Memory B cell (primary cell): ENCODE measurements at places on chromosomes 2 and 18.

- no peak for DNase-seq
These were observed 2.6 kb downstream of the NRP2 start for GRCh38 chr2:205684871-205685313.

- no peak for DNase-seq
These were observed 65.3 kb upstream of the RIT2 start for GRCh38 chr18:43180814-43181213.

- no peak for DNase-seq
These were observed 28.0 kb downstream of the ST6GAL2 start for GRCh38 chr2:106857882-106858478.

DNA sequence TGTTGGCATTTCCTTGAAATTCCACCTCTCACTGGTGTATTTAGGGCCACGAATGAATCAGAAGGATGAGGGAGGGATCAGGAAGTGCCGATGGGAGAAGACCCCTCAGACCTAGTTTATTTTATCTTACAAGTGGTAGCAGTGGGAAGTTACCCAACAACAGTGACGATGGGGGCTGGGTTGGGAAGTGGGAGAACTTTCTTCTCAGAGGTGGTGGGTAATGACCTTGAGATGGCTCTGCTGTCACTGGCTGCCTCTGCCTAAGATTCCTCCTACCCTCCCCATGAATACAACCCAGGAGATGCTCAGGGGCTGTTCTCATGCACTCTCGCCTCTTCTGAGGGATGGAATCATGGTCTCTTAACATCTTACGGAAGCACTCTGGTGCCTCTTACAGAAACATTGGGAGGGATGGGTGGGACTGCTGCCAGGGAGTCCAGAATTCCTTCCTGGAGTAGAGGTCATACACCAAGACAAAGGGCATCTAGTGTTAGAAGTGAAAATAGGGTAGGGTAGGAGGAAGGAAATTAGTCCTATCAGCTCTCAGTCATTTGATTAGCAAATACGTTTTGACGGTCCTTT lies 58.5 kb upstream of the TXNDC2 start:
- DNase-seq: no peak

DNA sequence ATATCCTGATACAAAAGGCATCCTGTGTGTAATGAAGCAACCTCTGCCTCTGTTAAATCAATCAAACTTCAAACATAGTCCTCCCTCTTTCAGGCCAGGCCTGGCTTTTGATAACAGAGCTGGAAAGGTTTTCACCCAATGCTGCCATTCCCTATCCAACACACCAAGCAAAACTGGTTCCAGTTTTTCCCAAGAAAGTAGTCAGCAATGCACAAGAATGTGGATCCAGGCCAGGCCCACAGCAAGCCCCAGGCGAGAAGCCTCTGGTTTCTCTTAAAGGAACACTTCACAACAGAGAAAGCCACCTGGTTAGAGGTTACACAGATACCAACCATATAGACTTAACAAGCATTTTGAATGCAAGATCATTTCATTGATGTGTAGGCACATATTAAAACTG lies 49.2 kb upstream of the CCDC150 start:
- no peak for DNase-seq

- no peak for DNase-seq
These were observed 17.8 kb upstream of the TMEM131 start for GRCh38 chr2:98013407-98014042.

DNA sequence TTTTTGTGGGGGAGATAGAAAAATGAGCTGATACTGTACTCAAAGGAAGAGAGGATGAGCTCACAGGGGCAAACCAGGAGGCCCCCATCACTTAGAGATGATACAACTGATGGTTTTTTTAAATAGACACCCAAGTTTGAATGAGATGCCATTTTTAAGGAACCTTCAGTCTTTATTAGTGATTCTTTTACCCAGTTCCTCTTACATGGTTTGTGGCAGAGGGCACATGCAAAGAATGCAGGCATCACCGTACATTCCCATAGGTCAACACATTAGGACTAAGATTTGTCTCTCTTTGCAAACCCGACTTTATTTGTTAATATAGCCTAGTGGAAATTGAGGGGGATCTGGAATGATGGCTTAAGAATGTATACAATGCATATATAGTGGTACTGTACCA lies 250.9 kb downstream of the ASXL3 start:
- no peak for DNase-seq

DNA sequence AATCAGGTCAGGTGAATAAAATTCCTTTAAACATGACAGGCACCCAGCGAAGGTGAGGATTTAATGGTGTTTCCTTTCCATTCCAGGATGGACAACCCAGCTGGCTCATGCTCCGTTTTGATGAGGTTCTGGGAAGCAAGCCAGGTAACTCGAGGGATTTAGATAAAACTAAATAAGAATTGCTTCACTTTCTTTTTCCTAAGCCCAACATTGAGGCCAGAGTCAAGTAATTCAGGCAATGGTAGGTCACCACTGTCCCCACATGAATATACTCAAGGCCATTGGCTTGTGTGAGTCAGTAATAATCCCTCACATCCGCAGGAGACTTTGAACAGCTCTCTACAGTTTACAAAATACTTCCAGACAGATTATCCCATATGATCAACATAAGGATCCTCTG lies 16.2 kb upstream of the LRATD1 start:
- DNase-seq: no peak

GRCh38 chr18:58180738-58181353 lies 136.8 kb downstream of the NEDD4L start:
- peak; percentile 68 for DNase-seq

GRCh38 chr2:197798187-197798586 lies 6.2 kb upstream of the PLCL1 start:
- no peak for DNase-seq

- no peak for DNase-seq
These were observed 172.5 kb downstream of the MAIP1 start for GRCh38 chr2:200127848-200128247.

DNA sequence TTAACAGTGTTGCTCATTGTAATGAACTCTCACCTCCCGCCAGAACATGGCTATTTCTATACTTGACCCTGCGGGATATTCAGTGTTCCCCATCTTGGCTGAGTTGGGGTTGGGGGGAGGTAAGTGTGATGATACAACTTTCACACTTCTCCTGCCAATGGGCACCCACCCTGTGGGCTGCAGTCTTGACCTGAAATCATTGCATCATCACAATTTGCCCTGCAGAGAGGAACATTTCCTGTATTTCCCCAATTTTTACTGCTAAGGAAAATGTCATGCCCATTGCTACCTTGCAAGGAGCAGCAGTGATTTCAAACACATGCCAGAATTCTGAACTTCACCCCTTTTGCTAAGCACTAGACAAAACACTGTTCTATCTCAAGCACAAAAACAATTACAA lies 92.1 kb downstream of the ADD2 start:
- DNase-seq: no peak

- no peak for DNase-seq
These were observed 7.9 kb downstream of the RDH14 start for GRCh38 chr2:18552351-18553077.
